H4 (cell line): ENCODE measurements at places on chromosomes 2 and 18. TPM values are rescaled to one million over a fixed set of nuclear protein-coding genes. Genes with fewer than 3 reads are reported as not detected.

GRCh38 chr2:57100436-57100835 lies 916.6 kb downstream of the CCDC85A start:
- no peak for DNase-seq

- DNase-seq: peak; percentile 50
Observed at GRCh38 chr2:188601927-188602326, 310.3 kb downstream of the GULP1 start.

GRCh38 chr2:169761970-169762292 lies 28.3 kb downstream of the KLHL23 start:
- no peak for DNase-seq

Gene C2orf74
- total RNA-seq: 15.0 and 19.3 TPM in 2 replicates

GRCh38 chr2:65456886-65457285 lies 24.5 kb upstream of the SPRED2 start:
- no peak for DNase-seq

- no peak for DNase-seq
Observed at GRCh38 chr2:231923010-231923344, 3.2 kb downstream of the NPPC start.

GRCh38 chr18:33231474-33232317 lies 208.8 kb downstream of the CCDC178 start:
- DNase-seq: peak; percentile 72

GRCh38 chr18:43115076-43115921 lies at the start of gene RIT2:
Gene RIT2, minus strand, starts transcription at chr18:43115685.
- DNase-seq: no peak

DNA sequence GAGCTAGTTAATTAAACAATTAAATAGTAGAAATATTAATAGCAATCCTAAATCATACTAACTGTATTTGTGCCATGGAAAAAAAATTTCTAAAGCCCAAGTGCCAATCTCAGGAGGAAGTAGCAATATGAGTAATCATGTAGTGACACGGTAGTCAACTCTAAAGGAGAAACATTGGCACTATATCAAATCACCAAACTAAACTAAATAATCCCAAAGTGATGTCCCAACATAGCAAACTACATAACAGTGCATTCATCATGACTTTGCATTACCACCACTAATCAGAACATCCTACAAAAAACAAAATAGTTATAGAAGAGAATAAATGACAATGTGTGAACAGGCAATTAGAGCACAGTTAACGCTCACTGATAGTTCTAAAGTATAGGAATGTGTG lies 195.1 kb downstream of the EXOC6B start:
- DNase-seq: peak; percentile 60
